Left renal pelvis (tissue), 4 donors: ENCODE measurements at places on chromosomes 16 and 17. TPM values are rescaled to one million over a fixed set of nuclear protein-coding genes. Genes with fewer than 3 reads are reported as not detected.
A peak's percentile ranks its signal among the peaks of the same experiment; 100 is the strongest.

KRTAP1-1 gene
- not detected for polyA plus RNA-seq

TBC1D26 gene
- 0.16 TPM for polyA plus RNA-seq

CD300LB gene
- polyA plus RNA-seq = 0.27 TPM

KRTAP3-2 gene
- not detected for polyA plus RNA-seq

LRRC75A gene
- polyA plus RNA-seq = 13.1 TPM

NPIPB9 gene
- 1.9 TPM for polyA plus RNA-seq

GRCh38 chr17:17466511-17466910, 10.3 kb upstream of the MED9 start:
- no peak for DNase-seq

DNA sequence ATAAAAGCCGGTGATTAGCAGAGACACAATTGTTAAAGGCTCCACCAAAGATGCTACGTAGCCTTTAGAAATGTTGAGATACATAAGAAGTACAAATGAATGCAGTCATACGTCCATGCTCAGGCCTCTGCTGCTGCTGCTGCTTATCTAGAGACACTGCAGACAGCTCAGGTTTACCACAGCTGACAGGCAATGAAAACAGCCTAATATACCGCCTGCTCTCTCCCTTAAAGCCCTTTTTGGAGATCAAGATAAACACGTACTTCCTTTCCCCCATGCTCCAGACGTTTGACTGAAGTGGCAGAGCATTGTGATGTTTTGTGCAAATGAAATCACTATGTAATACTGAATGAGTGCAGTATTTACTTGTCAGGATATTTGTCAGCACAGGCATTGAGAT, 185.3 kb downstream of the AATF start:
- DNase-seq = no peak

- DNase-seq = no peak
These were observed 49.1 kb downstream of the RAI1 start for GRCh38 chr17:17730250-17730935.

GRCh38 chr17:143785-144281, 6.5 kb downstream of the SCGB1C2 start:
- DNase-seq = peak; percentile 50

DNA sequence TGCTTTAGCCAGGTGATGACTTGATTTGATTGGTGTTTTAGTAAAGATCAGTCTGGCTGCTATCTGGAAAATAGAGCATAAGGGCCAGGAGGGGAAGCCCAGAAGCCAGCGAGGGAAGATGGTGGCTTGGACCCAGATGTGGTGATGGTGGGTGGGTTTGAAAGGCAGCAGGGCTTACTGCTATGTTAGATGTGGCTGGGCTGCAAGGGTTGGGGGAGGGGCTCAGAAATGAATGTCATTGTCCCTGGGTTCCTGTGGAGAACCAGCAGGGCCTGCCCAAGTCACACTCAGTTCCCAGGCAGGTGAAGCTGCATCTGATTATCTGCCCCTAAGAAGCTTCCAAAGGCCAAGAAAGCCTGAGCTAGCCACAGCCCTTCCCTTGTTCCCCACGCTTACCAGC, 71.7 kb upstream of the BRD7 start:
- no peak for DNase-seq

DNA sequence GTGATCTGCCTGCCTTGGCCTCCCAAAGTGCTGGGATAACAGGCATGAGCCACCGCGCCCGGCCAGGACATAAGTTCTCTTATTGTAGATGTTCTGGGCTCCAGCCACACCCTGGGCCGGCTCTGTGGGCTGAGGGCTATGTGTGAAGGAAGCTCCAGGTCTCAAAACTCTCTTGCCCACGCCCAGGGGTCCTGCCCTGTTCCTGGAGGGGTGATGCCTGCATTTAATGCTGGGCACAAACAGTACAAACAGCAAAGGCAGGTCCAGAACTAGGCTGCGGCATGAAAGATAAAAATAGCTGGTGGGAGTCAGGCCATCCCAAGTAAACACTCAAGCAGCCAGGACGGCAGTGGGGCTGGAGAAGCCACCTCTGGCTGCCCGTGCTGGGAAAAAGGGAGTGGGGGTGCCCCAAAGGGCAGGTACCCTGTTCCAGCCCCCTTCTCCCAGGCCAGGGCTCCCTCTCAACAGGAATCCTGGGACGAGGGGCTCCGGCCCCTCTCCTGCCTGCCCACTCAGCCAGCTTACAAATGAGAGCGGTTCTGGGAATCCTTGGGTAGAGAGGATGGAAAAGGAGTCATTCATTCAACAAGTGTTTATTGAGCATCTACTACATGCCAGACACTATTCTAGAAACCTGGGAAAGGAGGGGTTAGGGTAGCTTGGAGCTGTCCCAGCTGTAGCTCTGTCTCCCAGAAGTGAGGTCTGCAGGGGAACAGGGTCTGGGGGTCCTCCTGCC, 4.6 kb downstream of the TRIM47 start:
- no peak for DNase-seq

- no peak for DNase-seq
These were observed 455.2 kb upstream of the DYNLRB2 start for GRCh38 chr16:80085606-80086005.

DNA sequence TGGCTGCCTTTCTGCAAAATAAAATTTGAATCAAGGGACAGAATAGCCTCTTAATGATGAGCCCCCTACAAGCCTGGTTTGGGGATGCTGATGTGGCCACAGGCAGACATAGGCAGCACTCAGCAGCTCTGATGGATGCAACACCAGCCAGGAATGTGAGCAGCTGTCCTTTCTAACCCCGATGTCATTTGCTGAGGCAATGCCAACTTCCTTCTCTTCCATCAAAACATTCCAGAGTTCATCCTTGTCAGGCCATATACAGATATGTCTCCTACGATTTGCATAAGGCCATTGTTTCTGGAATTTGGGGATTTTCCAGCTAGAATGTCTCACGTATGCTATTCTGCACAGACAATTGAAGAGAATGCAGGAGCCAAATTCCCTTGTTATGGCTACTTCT, 52.1 kb upstream of the MYOCD start:
- no peak for DNase-seq

- no peak for DNase-seq
These were observed 303.7 kb upstream of the TNRC6C start for GRCh38 chr17:77654850-77655249.

GRCh38 chr17:40953881-40954280, 12.9 kb downstream of the KRT39 start:
- no peak for DNase-seq

DNA sequence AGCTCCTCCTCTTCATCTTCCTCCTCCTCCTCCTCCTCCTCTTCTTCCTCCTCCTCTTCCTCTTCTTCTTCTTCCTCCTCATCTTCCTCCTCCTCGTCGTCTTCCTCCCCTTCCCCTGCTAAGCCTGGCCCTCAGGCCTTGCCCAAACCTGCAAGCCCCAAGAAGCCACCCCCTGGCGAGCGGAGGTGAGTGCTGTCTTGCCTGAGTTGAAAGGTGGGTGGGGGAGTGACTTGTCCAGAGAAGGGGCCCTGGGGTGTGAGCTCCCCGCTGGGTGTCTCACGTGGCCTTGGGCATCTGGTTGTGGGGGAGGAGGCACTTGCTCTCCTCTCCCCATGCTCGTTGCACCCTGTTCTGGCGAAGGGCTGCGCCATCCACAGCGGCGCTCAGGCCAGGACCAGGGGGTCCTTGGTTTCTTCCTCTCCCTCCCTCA, 8.0 kb downstream of the ELOB start:
- no peak for DNase-seq
